Fibroblast of skin of left biceps (primary cell): ENCODE measurements at places on chromosomes 11 and 22.

DNA sequence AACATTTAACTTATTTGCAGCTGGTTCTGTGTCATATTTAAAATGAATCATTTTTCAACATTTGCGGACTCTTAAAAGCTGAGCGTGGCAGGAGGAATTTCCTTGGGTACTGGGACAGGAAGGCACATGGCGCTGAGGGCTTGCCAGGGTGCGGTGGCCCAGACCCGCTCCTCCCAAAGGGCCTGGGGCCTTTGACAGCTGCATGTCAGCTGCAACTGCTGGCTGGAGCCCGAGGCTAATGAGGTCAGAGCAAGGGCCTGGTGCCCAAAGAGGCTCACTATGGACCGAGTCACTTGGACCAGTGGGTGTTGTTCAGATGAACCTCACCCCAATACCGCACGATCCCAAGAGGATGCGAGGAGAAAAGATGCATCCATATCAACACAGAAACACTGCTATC lies 326.9 kb downstream of the CTTN start:
- no peak for DNase-seq

DNA sequence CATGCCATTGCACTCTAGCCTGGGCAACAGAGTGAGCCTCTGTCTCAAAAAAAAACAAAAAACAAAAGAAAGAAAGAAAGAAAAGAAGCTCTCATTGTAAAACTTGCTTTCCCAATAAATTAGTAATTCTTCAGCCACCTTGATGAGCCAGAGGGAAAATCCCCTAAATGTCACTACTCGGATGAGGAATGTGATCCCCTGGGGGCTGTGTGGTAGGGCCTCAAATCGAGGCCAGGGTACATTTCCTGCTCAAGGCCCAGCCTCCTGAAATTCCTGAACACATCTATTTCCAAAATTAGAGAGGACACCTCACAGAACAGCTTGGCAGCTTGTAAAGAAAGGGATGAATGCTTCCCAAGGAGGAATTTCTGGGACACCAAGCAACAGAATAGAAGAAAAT lies 147.1 kb upstream of the SESN3 start:
- DNase-seq: peak; percentile 9

GRCh38 chr11:63937713-63938478 lies 906 bp upstream of the NAA40 start:
- no peak for DNase-seq

- no peak for DNase-seq
Observed at GRCh38 chr11:8956860-8957259, 7.4 kb downstream of the TMEM9B start.

DNA sequence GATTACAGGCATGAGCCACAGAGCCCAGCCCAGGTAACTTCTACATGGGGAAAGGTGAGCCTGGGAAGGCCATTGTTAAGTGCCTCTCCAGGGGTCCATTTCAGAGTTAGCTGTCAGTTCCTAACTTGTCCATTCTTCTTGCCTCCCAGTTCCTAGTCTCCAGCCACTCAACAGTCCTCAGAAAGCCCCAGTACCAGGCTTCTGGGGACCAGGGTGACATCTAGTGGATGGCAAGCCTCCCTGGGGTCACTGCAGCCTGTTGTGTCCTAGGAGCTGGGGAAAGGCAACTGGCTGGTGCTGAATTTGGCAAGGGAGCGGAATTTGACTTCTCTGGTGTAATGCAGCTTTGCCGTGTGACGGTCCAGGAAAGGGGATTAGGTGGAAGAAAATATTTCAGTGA lies 2.1 kb downstream of the LGALS12 start:
- no peak for DNase-seq

DNA sequence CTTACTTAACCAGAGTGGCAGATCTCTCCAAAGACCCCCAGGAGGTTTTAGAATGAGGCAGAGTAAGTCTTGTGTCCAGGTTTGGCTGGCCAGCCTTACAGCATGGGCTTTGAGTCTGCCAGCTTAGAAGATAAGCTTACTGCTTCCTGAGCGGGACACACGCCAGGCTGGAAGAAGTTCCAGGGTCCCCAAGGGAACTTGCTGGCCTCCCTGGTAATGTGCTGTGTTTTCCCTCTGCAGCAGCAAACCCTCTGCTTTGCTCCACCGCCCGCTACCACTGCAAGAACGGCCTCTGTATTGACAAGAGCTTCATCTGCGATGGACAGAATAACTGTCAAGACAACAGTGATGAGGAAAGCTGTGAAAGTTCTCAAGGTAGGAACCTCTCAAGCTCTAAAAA lies 154.2 kb downstream of the LDLRAD3 start:
- no peak for DNase-seq

DNA sequence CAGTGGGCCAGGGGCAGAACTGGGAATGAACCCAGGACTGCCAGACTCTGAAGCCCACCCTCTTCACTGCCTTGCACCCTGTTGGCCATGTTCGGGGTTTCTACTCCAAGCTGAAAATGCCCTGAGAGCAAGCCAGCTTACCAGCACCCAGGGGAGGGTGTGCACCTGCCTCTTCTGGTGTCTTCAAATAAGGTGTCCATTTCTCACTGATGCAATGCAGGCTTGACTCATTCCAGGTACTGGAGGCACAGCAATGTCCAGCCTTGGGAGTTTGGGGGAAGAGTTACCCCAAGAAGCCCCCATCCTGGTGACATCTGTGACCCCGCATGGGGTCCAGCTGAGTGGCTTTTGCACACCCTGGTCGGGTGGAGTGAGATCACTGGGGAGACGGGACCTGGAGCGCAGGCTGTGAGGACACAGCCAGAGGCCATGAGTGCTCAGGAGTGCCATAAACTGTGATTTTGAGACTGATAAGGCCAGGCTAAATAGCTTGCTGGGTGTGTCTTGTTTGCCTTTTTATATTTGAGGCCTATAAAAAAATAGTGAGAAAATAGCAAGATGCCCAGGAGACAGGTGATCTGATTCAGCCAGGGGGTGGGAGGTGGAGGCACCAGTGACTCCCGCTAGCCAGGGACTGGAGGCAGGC lies 4.6 kb upstream of the CERK start:
- DNase-seq: no peak

- DNase-seq: no peak
Observed at GRCh38 chr11:77403211-77403610, 70.7 kb downstream of the PAK1 start.

- DNase-seq: no peak
Observed at GRCh38 chr22:44870021-44870420, 117.6 kb downstream of the ARHGAP8 start.

DNA sequence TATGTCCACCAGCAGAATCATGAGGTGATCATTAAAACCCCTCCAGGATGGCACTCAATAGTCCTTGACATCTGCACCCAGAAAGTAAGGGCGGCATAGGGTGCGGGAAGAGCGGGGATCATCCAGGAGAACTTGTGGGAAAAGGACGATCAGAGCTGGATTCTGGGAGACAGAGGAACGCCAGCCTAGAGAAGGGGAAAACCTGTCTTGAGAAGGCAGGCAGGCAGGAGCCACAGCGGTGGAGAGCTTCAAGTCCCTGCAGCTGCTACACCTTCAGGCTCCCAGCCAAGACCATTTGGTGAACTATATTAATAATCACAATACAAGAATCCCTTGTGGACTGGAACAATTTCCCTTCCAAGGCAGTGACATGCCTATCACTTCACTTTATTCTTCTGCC lies 134.3 kb downstream of the BUD13 start:
- no peak for DNase-seq

DNA sequence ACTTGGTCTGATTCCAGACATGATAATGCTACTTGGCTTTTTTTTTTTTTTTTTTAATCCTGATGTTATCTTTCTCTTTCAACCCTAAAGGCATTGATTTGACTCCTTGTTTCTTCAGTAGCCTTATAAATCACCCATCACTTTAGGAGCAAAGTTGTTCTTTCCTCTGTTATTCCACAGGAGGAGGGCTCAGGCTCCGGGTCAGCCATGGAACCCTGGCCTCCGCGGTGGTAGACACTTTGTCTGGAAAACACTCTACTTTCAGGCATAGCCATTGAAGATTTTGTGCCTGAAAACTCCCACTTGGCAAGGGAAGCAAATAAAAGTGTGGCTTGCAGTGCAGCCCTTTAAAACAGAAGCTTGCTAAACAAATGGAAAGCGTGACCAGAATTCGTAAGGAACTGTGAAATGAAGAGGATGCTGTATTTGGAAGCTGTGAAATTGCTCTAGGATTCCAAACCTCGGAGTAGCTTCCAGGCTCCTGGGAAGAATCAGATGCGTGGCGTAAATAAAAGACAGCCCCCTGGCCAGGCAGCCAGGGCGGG lies 44.9 kb downstream of the ARHGAP8 start:
- no peak for DNase-seq

DNA sequence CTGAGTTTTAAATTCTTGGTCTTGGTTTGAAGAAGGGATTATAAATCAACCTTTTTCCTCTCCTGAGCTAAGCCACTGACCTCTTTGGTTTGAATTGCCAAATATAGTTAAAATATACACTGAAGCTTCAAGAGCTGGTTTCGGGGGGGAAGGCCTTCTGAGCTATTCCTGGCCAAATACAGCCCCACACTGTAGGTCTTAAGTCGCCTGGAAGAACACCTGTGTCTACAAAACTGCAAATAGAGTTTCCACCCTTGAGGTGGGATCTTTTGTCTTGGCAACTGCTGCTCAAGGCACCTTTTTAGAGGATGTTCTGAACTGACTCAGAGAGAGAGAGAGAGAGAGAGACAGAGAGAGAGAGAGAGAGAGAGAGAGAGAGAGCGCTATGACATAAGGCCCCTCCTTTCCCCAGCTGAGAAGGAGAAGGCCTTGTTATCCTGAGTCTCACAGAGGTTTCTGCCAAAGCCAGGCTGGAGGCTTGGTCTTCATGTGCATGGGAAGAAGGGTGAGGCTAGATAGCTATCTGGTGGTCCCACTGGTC lies 5.5 kb downstream of the ADM start:
- DNase-seq: no peak

DNA sequence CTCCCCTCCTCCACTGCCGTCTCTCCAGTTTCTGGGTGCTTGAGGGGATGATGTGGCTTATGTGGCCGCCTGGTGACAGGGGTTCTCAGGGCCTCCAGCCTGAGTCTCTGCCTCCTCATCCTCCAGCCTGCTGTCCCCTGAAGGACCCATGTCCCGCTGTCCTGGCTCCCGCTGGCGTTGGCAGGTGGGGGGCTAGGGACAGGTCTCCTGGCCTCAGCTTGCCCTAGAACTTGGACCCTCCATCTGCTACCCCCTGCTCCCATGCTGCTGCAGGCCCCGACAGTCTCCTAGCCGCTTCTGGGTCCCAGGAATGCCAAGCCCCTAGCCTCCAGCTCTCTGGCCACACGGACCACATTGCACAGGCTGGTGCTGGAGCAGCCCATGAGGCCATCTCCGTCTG lies 13.9 kb upstream of the CELSR1 start:
- no peak for DNase-seq

DNA sequence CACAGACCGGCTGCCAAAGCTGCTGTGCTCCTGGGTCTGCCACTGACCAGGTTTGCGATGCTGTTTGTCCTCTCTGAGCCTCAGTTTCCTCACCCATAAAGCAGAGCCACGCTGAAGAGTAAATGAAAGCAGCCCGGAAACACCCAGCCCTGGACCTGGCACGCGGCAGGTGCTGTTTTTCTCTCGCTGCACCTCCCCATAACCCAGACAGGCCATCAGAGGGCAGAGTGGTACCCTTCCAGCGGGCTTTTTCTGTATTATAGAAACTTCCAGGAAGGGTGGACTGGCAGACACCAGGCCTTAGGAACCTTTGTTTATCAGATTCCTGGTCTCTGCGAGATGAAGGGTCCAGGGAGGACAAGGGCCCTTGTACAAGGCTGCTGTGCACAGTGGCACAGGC lies 17.9 kb upstream of the FGF19 start:
- DNase-seq: no peak

GRCh38 chr11:77040401-77040777 lies 6.2 kb downstream of the B3GNT6 start:
- no peak for DNase-seq

- DNase-seq: no peak
Observed at GRCh38 chr11:75267171-75267970, 26.8 kb downstream of the TPBGL start.

DNA sequence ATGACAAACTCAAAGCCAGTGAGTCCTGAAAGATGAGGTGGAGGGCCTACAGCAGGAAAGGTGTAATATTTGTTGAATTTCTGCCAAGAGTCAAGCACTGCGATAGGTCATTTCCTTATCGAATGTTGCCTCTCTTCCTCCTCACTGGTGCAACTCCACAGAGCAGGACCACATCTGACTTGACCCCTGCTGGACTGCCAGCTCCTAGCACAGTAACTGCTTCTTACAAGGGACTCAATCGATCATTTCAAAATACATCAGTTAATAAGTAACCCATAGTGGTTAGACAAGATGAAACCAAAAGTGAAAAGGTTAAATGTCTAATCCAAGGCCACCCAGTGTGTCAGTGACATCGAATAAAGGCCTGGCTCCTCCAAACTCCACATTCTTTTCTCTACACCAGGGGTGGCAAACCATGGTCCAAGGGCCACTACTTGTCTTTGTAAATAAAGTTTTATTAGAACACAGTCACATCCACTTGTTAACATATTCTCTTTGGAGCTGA lies 98.5 kb upstream of the CSNK2A3 start:
- no peak for DNase-seq

DNA sequence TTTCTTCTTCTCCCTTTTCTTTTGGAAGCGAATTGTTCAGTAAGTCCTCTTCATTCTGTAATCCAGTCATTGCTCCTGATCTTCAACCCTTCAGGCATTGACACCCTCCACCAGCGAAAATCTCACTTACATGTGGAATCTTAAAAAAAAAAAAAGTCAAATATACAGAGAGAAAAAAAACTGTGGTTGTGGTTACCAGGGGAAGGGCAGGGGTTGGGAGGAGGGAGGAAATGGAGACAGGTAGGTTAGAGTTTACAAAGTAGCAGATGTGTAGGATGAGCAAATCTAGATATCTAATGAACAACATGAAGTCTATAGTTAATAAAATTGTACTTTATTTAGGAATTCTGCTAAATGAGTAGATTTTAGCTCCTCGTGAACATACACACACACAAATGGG lies 17.7 kb upstream of the TMEM123 start:
- DNase-seq: no peak

DNA sequence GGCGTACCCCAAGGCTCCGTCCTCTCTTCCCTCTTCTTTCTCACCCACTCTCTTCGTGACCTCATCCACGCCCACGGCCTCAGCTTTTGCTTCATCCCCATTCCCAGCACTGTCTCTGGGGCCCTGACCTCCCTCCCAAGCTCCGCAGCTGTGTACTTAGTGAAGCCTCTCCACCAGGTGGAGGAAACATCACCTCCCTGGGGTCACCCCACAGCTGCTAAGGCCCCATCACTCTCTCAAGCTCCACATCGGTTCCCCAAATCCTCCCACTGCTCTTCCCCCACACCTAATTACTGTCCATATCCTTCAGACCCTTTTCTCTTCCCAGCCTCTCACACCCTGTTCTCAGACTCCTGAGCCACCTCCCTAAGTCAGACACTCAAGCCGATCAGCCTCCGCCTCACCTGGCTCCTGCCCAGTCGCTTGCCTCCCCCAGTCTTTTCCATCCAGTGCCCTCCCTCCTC lies 7.9 kb upstream of the SYT7 start:
- no peak for DNase-seq

- DNase-seq: no peak
Observed at GRCh38 chr22:46815559-46815895, 53.1 kb downstream of the TBC1D22A start.

GRCh38 chr11:72001834-72002591 lies 3.3 kb downstream of the IL18BP start:
- no peak for DNase-seq
